ENCODE measurements at places on chromosomes 11 and 22.
A peak's percentile ranks its signal among the peaks of the same experiment; 100 is the strongest.

DNA sequence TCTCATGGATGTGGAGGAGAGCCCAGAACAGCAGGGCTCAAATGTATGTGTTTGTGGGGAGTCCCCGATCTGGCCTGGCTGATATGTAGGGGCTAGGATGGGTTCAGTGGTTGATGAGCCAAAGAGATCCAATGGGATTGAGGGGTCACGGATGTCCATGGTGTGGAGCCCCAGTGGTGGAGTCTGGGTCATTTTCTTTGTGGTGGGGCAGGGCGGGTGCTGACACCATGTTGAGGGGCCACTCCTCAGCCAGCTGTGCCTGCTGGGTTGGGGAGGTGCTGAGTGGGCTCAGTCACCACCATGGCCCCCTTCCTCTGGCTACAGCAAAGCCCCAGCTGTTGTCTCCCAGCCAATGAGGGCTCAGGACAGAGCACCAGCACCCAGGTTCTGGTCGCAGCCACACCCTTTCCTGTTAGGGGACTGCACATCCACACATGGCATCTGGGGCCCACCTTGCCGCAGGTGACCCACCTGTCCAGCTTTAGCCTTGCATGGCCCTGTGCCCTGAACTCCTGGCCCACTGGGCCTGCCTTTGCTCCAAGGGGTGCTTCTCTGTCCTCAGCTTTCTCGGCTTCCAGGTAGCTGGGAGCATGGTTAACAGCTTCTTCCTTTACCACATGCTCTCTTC lies 3.2 kb upstream of the GNAZ start:
- no peak for DNase-seq

GRCh38 chr11:75035256-75035655 lies 46.5 kb downstream of the NEU3 start:
- no peak for DNase-seq

DNA sequence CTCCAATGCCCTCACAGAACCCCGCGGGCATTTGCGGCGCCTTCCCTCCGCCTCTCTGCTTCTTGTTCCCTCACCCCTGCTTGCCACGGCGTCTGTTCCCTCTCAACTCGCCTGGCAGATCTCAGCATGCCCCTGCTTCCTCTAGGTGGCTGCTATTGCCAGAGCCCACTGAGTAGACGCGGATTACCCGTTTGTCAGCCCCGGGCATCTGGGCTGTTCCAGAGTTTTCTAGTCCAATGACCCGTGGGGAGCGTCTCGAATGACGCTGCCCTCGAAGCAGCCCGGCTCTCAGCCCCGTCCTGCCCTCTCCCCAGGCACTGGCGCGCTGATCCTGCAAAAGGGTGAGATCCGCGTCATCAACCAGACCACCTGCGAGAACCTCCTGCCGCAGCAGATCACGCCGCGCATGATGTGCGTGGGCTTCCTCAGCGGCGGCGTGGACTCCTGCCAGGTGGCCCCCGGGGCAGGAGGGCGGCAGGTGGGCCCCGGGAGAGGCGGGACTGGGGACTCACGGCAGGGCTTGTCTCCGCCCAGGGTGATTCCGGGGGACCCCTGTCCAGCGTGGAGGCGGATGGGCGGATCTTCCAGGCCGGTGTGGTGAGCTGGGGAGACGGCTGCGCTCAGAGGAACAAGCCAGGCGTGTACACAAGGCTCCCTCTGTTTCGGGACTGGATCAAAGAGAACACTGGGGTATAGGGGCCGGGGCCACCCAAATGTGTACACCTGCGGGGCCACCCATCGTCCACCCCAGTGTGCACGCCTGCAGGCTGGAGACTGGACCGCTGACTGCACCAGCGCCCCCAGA lies 49.7 kb downstream of the ST14 start:
- no peak for DNase-seq

DNA sequence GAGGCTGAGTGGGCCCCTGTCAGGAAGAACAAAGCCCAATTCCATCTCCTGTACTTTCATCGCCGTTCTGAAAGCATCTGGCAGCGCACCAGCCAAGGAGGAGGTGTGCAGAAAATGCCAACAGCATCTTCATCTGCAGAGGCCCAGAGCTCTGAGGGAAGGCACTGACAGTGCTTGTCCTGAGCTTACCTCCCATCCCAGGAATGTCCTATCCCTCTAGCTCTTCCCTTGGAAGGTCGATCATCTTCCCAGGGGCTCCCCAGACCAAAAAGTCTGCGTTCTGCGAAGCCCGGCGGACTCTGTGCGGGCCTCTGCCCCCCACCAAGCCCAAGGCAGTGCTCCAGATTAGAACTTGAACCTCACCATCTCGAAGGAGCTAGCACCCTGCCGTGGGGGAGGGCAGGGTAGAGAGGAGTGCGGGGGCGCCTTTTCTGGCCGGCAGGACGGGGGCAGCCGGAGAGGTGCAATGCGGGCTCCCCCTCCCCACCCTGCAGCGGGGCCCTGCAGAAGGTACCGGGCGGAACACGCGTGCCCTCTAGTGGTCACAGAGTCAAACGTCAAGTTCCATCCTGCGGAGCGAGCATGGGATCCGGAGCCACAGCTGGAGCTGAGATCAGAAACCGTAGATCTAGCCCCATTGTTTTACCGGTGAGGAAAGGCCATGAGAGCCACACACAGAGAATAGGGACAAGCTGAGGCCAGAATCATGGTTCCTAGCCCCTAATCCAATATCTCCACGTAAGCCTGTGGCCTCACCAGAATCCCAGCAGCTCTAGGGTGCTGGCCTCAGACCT lies 5.0 kb downstream of the SCN2B start:
- DNase-seq = peak; percentile 82

DNA sequence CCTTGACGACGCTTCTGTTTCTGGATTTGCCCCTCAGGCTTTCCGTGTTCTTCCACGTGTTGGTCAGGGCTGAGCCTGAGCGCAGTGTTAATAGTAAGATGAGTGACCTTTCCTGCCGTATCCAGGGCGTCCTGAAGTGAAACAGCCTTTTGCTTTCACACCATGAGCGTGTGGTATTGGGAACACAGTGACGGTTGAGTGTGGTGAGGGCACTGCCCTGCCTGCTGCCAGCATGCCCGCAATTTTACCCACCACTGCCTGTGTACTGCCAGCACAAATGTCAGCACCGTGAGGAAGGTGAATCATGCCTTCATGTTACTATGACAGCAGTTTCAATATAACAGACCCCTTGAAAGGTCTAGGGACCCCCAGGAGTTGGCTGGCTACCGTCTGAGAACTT lies 217.1 kb downstream of the TBC1D22A start:
- DNase-seq = no peak

DNA sequence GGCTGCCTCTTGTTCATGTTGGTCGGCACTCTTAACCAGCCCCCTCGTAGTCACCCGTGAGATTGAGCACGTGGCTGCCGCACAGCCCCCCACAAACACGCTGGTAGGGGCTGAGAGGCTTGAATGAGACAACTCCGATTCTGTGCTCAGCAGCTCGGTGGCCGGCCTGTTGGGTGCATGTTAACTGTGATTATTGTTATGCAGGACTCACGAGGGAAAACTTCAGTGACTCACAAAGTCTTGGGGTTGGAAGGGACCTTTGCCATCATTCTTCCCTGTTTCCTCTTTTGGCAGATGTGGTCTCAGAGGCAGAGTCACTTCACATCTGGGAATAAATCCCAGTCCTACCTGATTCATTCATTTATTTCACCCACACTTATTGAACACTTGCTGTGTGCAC lies 75.2 kb downstream of the ADAMTS15 start:
- no peak for DNase-seq

DNA sequence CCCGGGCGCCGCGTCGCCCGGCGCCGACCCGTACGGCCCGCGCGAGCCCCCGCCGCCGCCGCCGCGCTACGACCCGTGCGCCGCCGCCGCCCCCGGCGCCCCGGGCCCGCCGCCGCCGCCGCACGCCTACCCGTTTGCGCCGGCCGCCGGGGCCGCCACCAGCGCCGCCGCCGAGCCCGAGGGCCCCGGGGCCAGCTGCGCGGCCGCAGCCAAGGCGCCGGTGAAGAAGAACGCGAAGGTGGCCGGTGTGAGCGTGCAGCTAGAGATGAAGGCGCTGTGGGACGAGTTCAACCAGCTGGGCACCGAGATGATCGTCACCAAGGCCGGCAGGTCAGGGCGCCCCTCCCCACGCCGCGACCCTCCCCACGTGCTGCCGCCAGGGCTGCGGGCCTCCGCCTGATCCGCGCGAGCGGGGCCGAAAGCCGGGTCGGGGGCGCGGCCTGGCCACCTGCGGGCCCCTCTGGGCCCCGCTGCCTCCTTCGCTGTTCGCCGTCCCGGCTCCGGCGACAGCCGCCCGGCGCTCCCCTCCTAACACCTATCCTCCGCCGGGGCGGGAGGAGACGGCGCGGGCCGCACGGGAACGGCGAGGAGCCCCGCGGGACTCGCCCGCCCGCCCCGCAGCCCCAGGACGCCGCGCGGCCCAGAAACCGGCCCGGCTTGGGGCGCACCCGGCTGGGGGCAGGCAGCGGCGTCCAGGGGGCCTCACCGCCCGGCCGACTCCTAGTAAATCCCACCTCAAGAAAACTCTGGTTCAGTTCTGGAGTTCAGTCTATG lies 560 bp downstream of the TBX1 start:
- DNase-seq = no peak

GRCh38 chr22:42937164-42937843 lies 77.6 kb downstream of the PACSIN2 start:
- DNase-seq = peak; percentile 38

- no peak for DNase-seq
Observed at GRCh38 chr11:102046841-102047240, 396 bp upstream of the CFAP300 start.

GRCh38 chr11:59206635-59207034 lies 6.1 kb downstream of the MPEG1 start:
- DNase-seq = no peak

GRCh38 chr22:24271386-24271854 lies 789 bp downstream of the SPECC1L start:
- no peak for DNase-seq

GRCh38 chr11:79437981-79438630 lies 2.7 kb downstream of the TENM4 start:
- no peak for DNase-seq

DNA sequence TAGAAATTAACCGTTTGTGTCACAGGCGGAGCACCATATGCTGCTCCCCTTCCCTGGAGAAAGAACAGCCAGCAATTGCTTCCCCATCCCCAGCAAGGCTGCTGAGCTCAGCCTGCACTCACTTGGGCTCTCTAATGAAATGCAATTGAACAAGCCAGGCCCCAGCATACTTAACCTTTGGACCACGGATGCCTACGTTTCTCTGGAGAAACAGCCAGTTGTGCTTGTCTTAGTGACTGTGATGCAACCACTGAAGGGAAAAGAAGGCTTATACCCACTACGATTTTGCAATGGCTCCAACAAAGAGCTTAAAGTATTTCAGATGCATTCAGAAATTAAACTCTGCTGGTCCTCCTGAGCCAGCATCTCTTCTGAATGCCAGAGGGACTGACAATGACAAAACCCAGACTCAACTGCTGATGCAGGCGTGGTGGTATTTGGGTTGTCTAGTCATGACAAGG lies 51.3 kb upstream of the SESN3 start:
- DNase-seq = no peak

GRCh38 chr22:25853501-25854284 lies 111.7 kb downstream of the MYO18B start:
- no peak for DNase-seq

GRCh38 chr11:9211322-9211721 lies 53.8 kb downstream of the DENND5A start:
- DNase-seq = no peak

DNA sequence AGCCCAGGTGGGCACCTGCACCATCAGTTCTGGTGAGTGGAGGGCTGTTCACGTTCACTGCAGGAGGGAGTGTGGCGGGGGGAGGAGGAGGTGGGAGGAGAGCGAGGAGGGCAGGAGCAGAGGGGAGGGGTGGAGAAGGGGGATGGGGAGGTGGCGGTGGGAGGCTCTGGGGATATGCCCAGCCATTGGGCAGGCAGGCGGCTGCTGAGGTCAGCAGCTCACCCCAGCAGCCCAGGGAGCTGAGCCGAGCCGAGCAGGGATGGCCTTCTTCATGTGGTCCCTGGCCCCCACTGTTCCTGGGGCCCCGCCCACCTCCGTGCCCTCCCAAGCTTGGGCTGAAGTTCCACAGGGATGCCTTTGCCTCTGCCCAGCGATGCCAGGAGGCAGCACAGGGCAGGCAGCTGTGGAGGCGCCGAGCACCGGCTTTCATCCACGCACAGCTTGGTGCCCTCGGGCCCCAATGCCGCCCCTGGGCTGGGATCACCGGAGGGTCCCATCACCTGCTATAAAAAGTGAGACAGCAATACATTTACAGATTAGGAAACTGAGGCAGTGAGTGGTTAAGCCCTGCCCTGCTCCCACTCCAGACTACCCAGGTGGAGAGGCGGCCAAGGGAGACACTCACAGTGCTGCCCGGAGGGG lies 21.6 kb downstream of the RTN4R start:
- no peak for DNase-seq

DNA sequence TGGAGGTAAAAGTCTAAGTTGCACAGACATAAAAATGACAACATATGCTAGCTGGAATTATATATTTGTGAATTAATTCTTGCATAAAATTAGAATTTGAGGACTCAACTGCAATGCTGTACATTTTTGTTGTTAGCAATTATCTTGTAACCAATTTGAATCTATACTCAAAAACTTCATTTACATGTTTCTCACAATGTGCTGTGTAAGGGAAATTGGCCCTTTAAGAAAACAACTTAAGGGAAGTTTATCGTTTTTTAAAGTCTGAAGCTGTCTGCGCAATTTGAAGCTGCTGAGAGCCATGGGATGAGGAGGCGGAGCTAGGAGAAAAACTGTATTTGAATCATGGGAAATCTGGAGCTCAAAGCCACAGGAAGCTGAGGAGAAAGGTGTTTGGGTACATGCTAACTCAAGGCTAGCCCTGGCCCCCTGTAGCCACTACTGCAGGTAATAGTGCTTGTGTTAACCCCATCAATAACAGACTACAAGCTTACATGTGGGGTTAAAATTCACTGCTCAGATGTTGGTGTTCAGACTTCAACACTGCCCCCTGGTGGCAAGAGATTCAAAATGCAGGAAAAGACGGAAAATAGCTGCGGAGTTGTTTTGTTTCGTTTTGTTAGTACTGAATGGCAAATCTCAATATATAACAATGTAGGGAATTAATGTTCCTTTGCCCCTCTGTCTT lies 126.1 kb downstream of the BRD1 start:
- DNase-seq = no peak

GRCh38 chr11:127063241-127063640 lies 62.7 kb upstream of the KIRREL3 start:
- DNase-seq = no peak

GRCh38 chr22:19885841-19886592 lies 31.3 kb upstream of the GNB1L start:
- DNase-seq = no peak

All from activated CD8-positive, alpha-beta T cell treated with anti-CD3 and anti-CD28 coated beads, Interleukin-2, amount 10 ng/mL, durations not matched to agents 7 days and 5 days (primary cell).